IMR-90 (cell line): ENCODE measurements at places on chromosomes 2 and 18. TPM values are rescaled to one million over a fixed set of nuclear protein-coding genes. Genes with fewer than 3 reads are reported as not detected.

GRCh38 chr2:26463244-26464192, 14.4 kb downstream of the OTOF start:
- DNase-seq = no peak

GRCh38 chr2:216308576-216308975, 63.7 kb downstream of the MARCHF4 start:
- DNase-seq = peak; percentile 71

DNA sequence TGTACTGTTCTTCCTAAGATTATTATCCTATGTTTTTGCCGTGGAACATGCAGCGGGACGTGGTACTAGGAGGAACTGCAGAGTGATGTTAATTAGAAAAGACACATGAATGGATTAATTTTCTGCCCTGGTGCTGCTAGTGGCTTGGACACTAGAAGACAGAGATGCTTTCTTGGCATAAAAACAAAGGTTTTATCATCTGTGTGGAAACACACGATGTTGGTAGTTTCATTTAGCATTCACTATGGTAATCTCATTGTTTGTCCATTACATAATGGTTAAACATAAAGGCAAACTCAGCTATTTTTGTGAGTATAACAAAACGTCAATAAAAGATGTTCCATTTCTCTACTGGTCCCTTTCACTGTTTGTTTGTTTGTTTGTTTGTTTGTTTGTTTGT, 22.8 kb downstream of the COL6A3 start:
- DNase-seq = no peak

GRCh38 chr18:43705850-43706249, 428.6 kb upstream of the SYT4 start:
- no peak for DNase-seq

GRCh38 chr18:14912967-14913366, 165.0 kb downstream of the ANKRD30B start:
- DNase-seq = no peak

- DNase-seq = no peak
Measured at GRCh38 chr18:2444201-2444875, 127.0 kb downstream of the METTL4 start.

DNA sequence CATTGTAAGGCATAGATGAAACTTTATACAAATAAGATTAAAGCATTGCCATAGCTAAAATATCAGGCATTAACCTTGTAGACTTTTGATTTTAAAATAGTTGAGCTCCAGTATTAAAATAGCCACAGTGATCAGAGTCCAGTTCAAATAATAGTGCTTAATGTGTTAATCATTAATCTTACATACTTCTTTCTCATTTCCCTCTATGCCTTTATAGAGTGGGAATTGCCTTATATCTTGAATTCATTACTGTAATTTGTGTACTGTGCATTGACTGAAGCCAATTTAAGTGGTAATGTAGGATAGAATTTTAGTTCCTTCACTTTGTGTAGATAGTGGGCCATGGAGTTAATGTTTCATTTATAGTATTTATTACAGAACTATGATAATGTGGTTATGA, 549.2 kb upstream of the VWC2L start:
- peak; percentile 1 for DNase-seq

DNA sequence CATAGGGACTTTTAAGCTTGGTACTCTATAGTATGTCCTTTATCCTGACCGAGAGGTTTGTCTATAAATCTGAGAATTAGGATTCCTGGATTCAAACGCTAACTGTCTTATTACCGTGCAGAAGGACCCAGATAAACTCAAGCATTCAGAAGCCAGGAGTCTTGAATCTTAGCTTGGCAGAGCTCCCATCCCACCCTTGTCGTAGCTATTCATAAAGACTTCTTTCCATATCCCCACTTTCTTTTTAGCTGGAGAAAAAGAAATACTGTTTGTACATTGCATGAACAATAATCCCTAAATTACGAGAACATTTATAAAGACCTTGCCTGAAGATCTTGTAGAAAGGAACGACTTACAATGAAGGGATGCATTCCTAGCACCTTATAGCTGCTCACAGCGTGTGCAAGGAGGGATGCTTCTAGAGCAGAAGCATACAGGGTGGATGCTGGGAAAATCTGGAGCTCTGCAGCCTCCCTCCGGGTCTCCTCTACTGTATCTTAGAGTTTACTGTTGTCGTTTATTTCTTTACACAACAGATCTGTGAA, 13.6 kb downstream of the EFR3B start:
- no peak for DNase-seq

DNA sequence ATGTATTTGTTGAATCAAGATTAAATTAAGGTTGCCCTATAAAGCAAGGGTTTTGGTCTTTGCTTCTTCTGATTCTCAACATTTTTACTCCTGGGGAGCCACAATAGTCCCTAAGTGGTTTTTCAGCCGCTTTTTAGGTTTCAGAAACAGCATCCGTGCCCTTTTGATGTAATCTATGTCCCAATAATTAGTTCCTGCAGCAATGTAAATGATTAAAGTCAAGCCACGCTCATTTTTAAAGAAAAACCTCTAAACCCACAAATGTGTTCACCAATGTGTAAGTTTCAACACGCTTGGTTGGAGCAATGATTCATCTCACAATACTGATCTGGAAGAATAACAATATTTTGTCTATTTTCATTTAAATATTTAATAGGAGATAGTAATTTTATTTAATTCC, 5.6 kb downstream of the ARL4C start:
- DNase-seq = no peak

GRCh38 chr2:176138923-176139660, 9.6 kb downstream of the HOXD8 start:
- no peak for DNase-seq

- DNase-seq = no peak
Measured at GRCh38 chr2:2756886-2757285, 425.8 kb upstream of the MYT1L start.

The MLPH gene
- polyA plus RNA-seq = 21.6 and 23.7 TPM in 2 replicates

The RTP5 gene
- not detected in 2 replicates for polyA plus RNA-seq

The GALR1 gene
- polyA plus RNA-seq = not detected in 2 replicates

The RUFY4 gene
- not detected in 2 replicates for polyA plus RNA-seq

The CRYGC gene
- not detected in 2 replicates for polyA plus RNA-seq

The GPR39 gene
- 4.4 and 5.4 TPM in 2 replicates for polyA plus RNA-seq

The WDR12 gene
- 11.1 and 17.0 TPM in 2 replicates for polyA plus RNA-seq

The PFN4 gene
- 0.27 and 0.48 TPM in 2 replicates for polyA plus RNA-seq

The SERPINB12 gene
- polyA plus RNA-seq = not detected in 2 replicates
